ENCODE measurements at places on chromosomes 5 and 9. TPM values are rescaled to one million over a fixed set of nuclear protein-coding genes. Genes with fewer than 3 reads are reported as not detected.

DNA sequence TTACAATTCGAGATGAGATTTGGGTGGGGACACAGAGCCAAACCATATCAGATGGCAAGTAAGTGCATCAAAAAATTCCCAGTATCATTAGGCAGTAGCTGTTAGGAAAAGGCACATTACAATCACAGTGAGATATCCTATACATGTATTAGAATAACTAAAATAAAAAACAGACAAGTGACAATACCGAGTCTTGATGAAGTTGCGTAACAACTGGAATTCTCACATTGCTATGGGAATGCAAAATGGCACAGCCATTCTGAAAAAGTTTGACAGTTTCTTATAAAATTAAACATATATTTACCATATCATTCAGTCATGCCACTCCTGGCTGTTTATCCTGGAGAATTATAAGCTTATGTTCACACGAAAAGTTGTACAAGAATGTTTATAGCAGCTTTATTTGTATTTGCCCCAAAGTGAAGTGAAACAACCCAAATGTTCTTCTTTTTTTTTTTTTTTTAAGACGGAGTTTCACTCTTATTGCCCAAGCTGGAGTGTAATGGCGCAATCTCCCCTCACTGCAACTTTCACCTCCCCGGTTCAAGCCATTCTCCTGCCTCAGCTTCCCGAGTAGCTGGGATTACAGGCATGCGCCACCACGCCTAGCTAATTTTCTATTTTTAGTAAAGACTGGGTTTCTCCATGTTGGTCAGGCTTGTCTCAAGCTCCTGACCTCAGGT lies 93.1 kb upstream of the TLE1 start:
- no peaks in the 10 kb centered on the region for H3K36me3 ChIP-seq
- DNase-seq, result no peak
- H3K4me3 ChIP-seq, result no peak overlapping the region
- H3K27ac ChIP-seq, result no peak overlapping the region

GRCh38 chr9:2228132-2228531 lies 213.0 kb downstream of the SMARCA2 start:
- no peaks in the 10 kb centered on the region for H3K27me3 ChIP-seq
- H3K4me1 ChIP-seq, result no peaks in the 10 kb centered on the region
- DNase-seq, result no peak
- H3K27ac ChIP-seq, result no peak overlapping the region
- H3K36me3 ChIP-seq, result no peaks in the 10 kb centered on the region
- H3K4me3 ChIP-seq, result no peak overlapping the region

- H3K36me3 ChIP-seq, result no peaks in the 10 kb centered on the region
- no peak overlapping the region for H3K27ac ChIP-seq
- no peak overlapping the region for H3K4me3 ChIP-seq
These were observed 1571.3 kb downstream of the MAT2B start for GRCh38 chr5:165076686-165077085.

The PELO gene
- total RNA-seq, result 8.4 TPM

The DCAF12 gene
- total RNA-seq, result 34.9 TPM

The GABRP gene
- 1.7 TPM for total RNA-seq

Measured in tibial nerve (tissue), 4 donors.